Activated CD4-positive, alpha-beta T cell treated with anti-CD3 and anti-CD28 coated beads, Interleukin-2, amount 50 U/mL, for 24 hours (primary cell): ENCODE measurements at places on chromosomes 7 and 10.

GRCh38 chr10:131811630-131812403 lies 89.0 kb upstream of the PPP2R2D start:
- no peak for DNase-seq

DNA sequence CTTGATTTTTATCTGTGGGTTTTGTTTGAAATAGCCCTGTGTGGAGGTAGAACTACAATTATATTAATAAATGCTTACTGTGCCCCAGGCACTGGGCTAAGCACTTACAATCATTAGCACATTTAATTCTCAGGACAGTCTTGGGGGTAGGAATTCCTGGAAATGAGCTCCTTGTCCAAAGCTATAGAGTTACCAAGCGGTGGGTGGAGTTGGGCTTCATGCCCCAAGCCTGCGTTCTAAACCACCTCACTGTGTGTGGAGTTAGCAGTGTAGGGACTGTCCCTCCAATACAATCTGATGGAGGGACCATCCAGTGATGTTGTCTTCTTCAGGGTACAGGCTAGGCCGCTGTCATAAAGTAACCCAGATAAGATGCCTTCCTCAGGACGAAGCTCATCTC lies 49.7 kb downstream of the PALD1 start:
- DNase-seq, result no peak

- no peak for DNase-seq
Measured at GRCh38 chr10:91567815-91568214, 65.1 kb downstream of the PPP1R3C start.

- DNase-seq, result no peak
Measured at GRCh38 chr7:33726582-33726981, 178.8 kb upstream of the BMPER start.

- DNase-seq, result no peak
Measured at GRCh38 chr7:112211348-112211907, 4.9 kb downstream of the ZNF277 start.

GRCh38 chr10:1715821-1716220 lies 21.5 kb downstream of the ADARB2 start:
- no peak for DNase-seq

DNA sequence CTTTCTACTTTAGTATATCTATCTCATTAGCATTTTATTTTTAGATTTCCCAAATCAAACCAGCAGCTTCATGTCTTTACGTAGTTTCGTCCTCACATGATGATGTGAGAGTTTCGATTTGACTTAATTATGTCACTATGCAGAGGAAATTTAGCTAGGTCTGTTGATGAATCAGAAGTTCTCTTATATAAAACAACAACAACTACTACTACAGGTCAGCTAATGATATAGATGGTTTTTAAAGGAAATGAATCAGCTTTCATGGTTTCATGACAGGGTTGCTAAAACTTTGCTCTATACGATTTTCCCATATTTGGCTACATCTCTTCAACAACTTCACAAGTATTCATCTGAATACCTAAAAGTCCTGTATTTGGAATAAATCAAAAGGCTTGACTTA lies 28.6 kb downstream of the JAZF1 start:
- DNase-seq, result peak; percentile 14

GRCh38 chr10:70602665-70603448 lies at the start of gene PRF1:
PRF1 (minus strand) TSS chr10:70602741; CDS start chr10:70600902, 1,839 bp downstream.
- DNase-seq, result peak; percentile 29

DNA sequence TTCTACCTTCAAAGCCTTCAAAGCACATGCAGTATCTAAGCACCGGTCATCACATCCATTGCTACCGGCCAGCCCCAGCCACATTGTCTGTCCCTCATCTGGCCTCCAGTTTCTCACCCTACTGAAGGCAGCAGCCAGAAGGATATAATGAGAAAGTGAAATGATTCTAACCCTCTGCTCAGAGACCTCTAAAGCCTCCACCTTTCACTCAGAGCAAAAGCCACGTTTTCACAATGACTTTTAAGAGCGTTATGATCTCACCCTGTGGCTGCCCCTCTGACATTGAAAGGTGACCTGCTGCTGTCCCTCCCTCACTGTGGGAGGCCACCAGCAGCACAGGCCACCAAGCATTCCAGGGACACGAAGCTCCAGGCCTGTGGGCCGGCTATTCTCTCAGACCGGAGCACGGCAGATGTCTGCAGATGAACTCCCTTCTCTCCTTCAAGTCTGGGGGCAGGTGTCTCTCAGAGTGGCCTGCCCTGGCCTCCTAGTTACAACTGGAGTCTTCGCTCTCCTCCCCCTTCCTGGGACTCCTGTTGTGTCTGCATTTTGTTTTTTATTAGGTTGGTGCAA lies 94.9 kb upstream of the EEPD1 start:
- DNase-seq, result no peak

DNA sequence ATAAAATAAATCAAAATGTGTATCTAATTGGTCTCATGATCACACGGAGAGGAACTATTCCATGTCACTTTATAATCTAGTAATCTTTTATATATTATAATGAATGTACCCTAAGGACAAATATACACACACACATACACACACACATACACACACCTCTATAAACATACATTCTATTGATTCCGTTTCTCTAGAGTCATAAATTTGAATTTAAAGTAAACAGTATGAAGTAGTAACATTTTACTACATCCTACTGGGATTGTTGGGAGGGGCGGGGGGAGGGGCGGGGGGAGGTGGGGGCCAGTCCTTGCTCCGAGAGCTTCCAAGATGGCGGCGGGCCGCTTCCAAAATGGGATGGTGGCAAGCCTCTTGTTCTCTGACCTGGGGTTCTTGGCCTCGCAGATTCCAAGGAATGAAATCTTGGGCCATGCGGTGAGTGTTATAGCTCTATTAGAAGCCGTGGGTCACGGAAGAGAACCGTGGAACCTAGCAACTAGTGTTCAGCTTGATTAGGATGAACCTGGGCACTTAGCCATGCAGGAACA lies 143.2 kb downstream of the REEP3 start:
- no peak for DNase-seq

DNA sequence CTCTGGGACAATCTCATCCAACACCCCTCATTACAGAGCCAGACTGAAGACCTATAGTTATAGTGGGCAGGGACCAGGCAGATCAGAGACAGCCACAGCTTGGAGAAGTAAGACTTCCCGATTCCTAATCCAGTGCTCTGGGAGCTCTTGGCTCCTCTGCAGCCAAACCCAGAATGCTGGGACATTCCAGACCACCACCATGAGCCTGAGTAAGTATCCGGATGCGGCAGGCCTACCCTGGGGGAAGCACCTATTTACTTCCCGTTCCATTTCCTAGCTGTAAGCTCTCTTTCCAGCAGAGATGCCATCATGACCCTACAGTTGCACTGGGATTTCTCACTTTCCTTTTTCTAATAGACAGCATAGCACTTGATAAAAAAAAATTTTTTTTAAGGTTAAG lies 16.4 kb downstream of the HIP1 start:
- no peak for DNase-seq

GRCh38 chr10:61272781-61273180 lies 180.4 kb downstream of the TMEM26 start:
- DNase-seq, result no peak

DNA sequence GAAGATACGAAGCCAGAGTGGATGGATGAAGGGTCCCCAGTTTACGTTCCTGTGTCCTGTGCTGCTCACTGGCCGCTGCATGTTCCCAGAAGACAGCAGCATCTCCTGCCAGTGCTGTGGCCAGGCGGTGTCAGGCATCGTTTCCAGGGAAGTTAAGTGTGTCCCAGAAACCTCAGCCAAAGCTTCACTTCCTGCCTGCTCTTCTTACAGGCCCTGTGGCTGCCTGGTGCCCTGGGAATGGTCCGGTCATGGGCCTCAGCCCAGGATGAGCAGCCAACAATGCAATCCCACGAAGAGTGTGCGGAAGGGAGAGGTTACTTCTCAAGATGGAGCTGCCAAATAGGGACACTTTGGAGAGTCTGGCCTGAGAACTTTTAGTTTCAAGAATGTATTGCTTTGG lies 99.7 kb upstream of the TARP start:
- no peak for DNase-seq

DNA sequence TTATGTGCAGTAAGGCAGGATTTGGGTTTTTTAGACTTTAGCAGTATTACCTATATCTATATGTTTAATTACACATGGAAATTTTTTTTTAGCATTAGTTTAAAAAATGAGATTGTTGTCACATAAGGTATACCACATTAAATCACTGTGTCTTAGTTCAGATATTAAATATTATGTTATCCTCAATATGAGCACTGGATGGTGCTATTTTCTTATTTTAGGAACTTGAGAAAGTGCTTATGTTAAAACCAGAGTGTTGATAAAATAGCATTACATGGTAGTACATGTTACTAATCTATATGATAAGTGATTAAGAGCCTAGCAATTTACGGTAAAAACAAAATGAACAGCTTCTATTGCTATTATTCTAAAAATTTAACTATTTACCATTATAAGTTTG lies 28.8 kb downstream of the MIOS start:
- no peak for DNase-seq

DNA sequence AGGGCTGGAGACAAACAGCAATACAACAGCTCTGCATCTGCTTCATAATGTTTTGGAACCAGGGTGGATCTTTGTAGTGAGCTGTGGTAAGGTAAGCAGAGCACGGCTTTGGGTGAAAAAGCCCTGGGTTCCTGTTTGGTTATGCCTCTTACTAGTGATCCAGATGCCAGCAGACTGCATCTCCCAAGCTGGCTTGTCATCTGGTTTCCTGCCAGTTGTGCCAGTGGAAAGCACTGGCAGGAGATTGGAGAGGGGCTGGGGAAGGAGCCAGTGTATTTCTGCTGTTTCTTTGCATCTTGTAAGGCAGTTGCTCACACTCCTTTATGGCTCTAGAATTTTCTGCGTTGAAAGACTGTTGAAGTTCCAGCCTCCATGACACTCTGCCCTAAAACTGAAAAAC lies 137.6 kb downstream of the TSPAN12 start:
- DNase-seq, result no peak

DNA sequence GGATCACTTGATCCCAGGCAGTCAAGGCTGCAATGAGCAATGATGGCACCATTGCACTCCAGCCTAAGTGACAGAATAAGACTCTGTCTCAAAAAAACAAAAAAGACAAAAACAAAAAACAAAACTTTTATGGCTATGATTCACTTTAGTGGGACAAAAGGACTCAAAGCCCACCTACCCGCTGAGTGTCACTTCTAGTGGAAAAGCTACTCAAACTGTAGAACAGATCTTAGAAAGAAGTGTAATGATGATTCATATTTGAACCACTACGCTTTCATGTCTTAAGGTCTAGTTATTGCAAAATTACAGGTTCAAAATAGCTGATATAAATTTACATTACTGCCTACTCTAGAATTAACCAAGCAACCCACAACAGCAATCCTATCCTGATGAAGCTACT lies 47.1 kb upstream of the OTUD1 start:
- DNase-seq, result no peak

GRCh38 chr7:34672430-34672829 lies 14.4 kb downstream of the NPSR1 start:
- DNase-seq, result no peak

- no peak for DNase-seq
Measured at GRCh38 chr7:26511866-26512265, 220.2 kb downstream of the SNX10 start.

DNA sequence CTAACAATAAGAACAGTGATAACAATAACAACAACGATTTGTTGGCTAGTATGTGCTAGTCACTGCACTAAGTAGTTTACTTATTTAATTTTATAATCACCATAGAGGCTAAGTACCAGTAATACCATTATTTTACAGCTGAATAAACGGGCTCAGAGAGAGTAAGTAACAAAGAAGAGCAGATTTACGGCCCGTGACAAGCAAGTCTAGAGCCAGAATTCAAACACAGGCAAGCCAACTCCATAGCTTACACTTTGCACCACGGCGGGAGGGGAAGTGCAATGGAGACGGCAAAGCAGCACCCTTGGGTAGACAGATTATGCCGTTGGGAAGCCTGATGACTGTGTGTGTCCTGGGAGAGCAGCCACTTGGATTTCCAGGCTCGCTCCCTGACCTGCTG lies 1.2 kb upstream of the OR6V1 start:
- no peak for DNase-seq

- no peak for DNase-seq
Measured at GRCh38 chr10:404346-404745, 269.1 kb downstream of the ZMYND11 start.

- DNase-seq, result no peak
Measured at GRCh38 chr10:104806801-104807200, 165.7 kb downstream of the SORCS3 start.

GRCh38 chr7:153030976-153031375 lies 271.4 kb downstream of the ACTR3B start:
- DNase-seq, result no peak

DNA sequence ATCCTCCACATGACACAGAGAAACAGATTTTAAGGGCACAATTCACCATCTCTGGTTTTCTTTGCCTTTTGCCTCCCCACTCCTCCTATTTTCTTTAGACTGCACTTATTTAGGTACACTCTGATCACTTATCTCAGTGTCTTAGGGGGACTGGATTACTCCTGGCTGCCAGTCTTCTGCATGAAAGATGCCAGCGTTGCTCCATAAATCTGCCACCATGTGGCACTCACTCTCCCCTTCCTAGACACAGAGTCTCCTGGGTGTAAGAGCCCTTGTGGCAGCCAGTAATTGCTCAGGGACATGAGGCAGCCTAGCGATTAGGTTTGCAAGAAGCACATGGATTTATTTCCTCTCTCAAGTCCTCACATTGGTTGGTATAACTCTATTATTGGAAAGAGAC lies 34.5 kb upstream of the RBM20 start:
- DNase-seq, result no peak
